ENCODE measurements at places on chromosomes 16 and 17.

- DNase-seq = no peak
Observed at GRCh38 chr16:27920391-27920891, 143.1 kb downstream of the GSG1L start.

DNA sequence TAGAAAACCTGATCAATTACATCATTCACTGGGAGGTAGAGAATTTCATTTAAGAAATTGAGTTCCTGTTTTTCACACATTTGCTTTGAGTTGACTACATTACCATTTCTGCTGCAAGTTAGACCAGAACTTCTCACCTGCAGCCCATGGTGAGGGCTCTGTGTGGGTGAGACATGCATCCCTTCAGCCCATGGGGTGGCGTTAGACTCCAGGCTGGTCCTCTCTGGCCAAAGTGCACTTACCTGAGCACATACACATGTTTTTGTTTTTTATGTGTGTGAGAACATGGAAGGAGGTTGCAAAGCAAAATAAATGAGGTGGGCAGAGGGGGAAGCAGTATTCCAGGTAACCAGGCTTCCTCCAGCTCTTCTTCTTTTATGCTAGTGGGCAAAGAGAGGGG is 470.2 kb downstream of the PMP22 start:
- no peak for DNase-seq

DNA sequence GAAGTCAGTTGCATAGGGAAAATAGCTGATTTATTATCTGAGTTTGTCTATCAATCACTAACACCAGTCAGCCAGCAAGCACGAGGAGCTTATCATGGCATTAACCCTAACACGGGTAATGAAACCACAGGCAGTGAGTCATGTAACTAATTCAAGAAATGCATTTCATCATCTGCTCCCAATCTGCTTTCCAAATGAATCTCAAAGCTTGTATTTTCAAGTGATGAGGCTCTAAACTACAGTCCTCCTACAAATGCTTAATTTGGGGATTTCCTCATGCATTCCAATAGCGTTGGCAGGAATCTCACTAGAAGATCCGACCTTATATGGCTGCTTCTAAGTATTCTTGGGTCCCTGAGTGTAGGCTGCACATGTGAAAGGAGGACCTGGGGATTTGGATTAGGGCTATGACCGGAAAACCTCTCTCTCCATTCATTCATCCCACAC is 118.4 kb upstream of the HSBP1 start:
- DNase-seq = peak; percentile 98

- DNase-seq = no peak
Observed at GRCh38 chr16:29014561-29015069, 29.8 kb downstream of the LAT start.

GRCh38 chr16:49489686-49490320 is 116.2 kb downstream of the C16orf78 start:
- DNase-seq = no peak

GRCh38 chr17:29726715-29727252 is 104.1 kb upstream of the CORO6 start:
- peak; percentile 23 for DNase-seq

DNA sequence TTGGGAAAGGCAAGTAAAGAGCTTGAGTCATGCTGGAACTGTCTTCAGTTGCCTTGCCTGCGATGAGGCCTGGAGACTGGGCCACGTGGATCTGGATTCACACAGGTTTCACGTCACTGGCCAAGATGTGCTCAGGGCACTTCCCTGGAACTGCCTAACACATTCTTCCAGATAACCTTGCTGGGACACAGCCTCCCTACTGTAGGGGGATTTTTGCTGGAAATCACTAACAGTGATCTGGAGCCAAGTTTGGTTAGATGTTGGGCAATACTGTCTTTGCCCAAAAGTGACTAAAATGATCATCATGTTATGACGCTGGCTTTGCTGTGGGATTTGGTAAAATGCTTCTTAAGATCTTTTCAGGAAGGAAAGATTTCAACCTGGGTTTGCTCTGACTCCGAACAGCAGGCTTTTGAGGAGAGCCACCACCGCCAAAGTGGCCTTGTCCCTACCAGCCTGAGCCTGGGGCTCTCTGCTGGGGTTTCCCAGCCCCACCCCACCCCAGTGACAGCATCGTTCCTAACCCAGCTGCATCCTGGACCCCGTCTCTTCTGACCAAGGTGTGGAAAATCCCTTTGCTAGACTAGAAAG is 14.7 kb downstream of the C1QTNF1 start:
- peak; percentile 71 for DNase-seq

- no peak for DNase-seq
Observed at GRCh38 chr17:680529-680928, 34.1 kb downstream of the VPS53 start.

- DNase-seq = no peak
Observed at GRCh38 chr16:50568187-50568815, 20.1 kb downstream of the NKD1 start.

Data from fibroblast of skin of scalp (primary cell).